Activated CD4-positive, alpha-beta T cell treated with anti-CD3 and anti-CD28 coated beads, Interleukin-10, Interleukin-2, amounts not matched to agents 100 ng/mL and 50 ng/mL, durations not matched to agents 16 hours and 8 hours (primary cell): ENCODE measurements at places on chromosomes 11 and 22.

GRCh38 chr22:20738394-20739089 lies 35.4 kb upstream of the SERPIND1 start:
- DNase-seq: no peak

- DNase-seq: no peak
Measured at GRCh38 chr22:27381552-27381951, 420.0 kb downstream of the MN1 start.

GRCh38 chr22:19823191-19823901 lies 31.3 kb downstream of the GNB1L start:
- DNase-seq: no peak

GRCh38 chr22:40425082-40425481 lies 54.7 kb downstream of the SGSM3 start:
- DNase-seq: no peak

GRCh38 chr11:69971741-69972140 lies 106.4 kb upstream of the ANO1 start:
- peak; percentile 14 for DNase-seq

DNA sequence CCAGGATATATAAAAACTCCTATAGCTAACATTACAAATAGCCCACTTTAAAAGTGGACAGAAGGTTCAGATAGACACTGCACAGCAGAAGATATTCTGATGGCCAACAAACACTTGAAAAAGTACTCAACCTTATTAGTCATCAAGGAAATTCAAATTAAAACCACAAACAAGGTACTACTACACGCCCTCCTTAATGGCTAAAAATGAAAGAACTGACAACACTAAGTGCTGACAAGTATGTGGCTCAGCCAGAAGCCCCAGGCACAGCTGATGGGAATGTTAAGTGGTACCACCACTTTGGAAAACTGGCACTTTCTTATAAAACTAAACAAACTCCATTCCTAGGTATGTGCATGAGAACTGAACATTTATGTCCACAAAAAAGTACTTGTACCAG lies 320.1 kb downstream of the TBC1D22A start:
- DNase-seq: no peak

GRCh38 chr11:76119032-76119431 lies 87.3 kb downstream of the WNT11 start:
- no peak for DNase-seq

DNA sequence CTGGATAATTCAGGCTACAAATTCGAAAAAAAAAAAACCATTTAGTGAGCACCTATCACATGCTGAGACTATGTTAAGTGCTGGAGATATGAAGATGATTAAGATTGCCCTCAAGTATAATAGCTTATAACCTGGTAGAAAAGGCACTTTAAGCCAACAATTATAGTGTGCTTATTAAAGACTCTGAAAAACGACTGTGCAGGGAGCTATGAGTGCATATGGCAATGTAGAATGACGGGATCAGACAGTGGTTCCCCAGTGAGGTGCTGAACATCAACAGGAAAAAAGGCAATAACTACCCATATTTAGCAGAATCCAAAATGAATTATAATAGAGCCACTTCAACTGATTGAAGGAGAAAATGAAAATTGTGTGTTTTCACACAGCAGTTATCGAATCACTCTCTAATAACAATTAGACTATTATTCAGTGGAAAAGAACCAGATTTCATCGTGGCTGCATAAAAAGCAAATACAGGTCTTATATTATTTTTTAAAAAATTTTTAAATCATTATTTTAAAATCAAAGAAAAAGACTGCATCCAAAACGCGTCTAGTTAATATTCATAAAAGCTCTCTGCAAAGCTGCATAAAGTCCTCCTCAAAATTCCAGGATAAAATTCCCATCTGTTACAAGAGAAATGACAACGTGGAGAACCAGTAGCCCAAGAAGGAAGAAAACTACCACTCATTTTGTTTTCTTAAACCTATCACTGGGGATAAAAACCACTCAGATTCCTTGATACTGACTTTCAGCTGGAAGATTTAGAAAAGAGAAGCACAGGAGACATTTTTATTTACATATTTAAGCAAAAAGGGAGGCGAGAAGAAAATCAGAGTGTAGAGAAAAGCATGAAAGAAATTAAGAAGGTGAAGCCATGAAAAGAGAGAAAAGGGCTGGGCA lies 1.1 kb downstream of the MTMR2 start:
- no peak for DNase-seq
